ENCODE measurements at places on chromosomes 11 and 22.

- DNase-seq = no peak
Measured at GRCh38 chr11:30281476-30282288, 41.2 kb upstream of the ARL14EP start.

GRCh38 chr11:34445956-34446355 lies 7.2 kb downstream of the CAT start:
- DNase-seq = no peak

- DNase-seq = no peak
Measured at GRCh38 chr11:125978778-125979407, 33.0 kb downstream of the VSIG10L2 start.

GRCh38 chr11:88277349-88277915 lies 60.1 kb downstream of the CTSC start:
- DNase-seq = no peak

DNA sequence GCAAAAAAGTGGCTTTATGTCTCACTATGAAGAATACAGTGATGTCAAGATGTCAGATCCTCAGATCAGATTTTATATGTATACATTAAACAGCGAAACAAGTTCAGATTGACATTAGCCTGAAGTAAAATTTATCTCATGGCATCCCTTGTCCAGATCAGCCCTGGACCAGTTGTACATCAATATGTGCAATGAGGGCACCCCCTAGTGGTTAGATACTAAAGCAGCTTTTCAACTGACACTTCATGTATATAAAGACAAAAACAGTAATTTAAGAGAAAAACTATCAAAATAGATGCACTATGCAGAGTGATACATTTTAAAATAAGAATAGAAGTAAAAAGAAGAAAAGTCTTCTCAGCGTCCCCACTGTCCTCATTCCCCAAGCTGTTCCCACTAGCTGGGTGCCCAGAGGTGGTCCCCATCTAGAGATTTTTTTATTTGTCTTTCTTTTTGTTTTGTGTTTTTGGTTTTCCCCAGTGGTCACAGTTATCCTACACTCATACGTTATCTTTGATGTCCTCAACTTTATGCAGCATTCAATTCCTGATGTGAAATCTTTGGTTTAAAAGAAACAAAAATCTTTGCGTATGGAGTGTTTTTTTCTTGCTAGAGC lies 2193.4 kb upstream of the RAG2 start:
- DNase-seq = no peak

Measured in GM12878 (cell line).